ENCODE measurements at places on chromosomes 6 and 20. TPM values are rescaled to one million over a fixed set of nuclear protein-coding genes. Genes with fewer than 3 reads are reported as not detected.

RGS17 gene
- 0.65 TPM for total RNA-seq

CCHCR1 gene
- total RNA-seq: 10.6 TPM

OVOL2 gene
- 4.4 TPM for total RNA-seq

SDCBP2 gene
- total RNA-seq: 12.0 TPM

CST4 gene
- not detected for total RNA-seq

NKX2-2 gene
- 2.6 TPM for total RNA-seq

WASF1 gene
- 3.6 TPM for total RNA-seq

GRM1 gene
- 0.06 TPM for total RNA-seq

TAAR1 gene
- total RNA-seq: not detected

SYNDIG1 gene
- total RNA-seq: 0.23 TPM

PRPH2 gene
- total RNA-seq: 1.8 TPM

POPDC3 gene
- not detected for total RNA-seq

DNA sequence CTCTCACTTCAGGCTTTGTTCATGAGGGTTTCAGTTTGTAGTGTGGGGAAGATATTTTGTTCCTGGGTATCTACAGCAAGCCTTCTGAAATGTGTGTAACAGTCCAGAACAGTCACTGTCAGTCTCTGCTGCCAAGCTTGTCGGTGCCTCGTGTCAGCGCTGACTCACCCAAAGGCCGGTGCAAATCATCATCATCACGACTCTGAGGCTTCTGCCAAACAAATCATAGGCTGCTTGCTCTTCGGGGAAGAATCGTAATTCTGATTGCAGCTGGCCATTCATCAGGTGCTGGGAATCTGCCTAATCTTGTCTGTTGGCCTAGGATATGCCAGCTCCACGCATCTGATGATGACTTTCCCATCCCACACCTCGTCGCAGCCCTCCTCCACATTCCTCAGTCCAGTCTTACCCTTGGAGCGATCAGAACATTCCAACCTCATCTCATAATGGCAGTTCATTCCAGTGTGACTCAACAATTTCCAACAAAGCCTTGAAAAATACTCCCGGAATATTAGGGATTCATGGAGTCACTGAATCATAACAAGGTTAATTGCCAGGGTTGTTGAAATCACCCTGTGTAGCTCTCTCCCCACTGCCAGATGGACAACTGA, 40.9 kb downstream of the ALDH8A1 start:
- H3K4me3 ChIP-seq: no peak overlapping the region
- no peaks in the 10 kb centered on the region for H3K36me3 ChIP-seq
- no peaks in the 10 kb centered on the region for H3K4me1 ChIP-seq

DNA sequence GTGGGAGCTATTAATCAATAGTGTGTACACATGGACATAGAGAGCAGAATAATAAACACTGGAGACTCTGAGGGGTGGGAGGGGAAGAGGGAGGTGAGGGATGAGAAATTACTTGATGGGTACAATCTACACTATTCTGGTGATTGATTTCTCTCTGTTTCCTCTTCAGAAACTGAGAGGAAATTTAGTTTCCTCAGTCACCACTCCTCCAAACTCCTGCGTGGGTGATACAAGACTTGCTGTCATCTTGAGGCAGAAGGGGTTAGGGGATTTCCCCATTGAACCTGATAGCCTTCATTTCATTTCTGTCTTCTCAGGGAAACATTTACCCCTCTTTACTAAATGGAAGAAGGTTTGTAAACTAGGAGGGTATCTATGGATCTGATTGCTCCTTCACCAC, 84.3 kb upstream of the ESR1 start:
- no peaks in the 10 kb centered on the region for H3K4me1 ChIP-seq
- H3K27me3 ChIP-seq: no peaks in the 10 kb centered on the region
- H3K27ac ChIP-seq: no peak overlapping the region
- no peak overlapping the region for H3K4me3 ChIP-seq

GRCh38 chr6:35209081-35209480, 4.7 kb upstream of the SCUBE3 start:
- H3K4me1 ChIP-seq: no peaks in the 10 kb centered on the region
- H3K36me3 ChIP-seq: no peaks in the 10 kb centered on the region
- H3K27me3 ChIP-seq: no peaks in the 10 kb centered on the region
- no peak overlapping the region for H3K27ac ChIP-seq
- no peak overlapping the region for H3K4me3 ChIP-seq

- H3K27ac ChIP-seq: no peak overlapping the region
- H3K36me3 ChIP-seq: no peaks in the 10 kb centered on the region
- H3K4me3 ChIP-seq: no peak overlapping the region
- H3K27me3 ChIP-seq: no peaks in the 10 kb centered on the region
- no peak for DNase-seq
These were observed 106.4 kb upstream of the SSTR4 start for GRCh38 chr20:22928679-22929078.

GRCh38 chr6:107657755-107658461, 166.2 kb downstream of the SCML4 start:
- H3K27me3 ChIP-seq: no peaks in the 10 kb centered on the region
- H3K27ac ChIP-seq: no peak overlapping the region
- no peak for DNase-seq
- H3K36me3 ChIP-seq: no peaks in the 10 kb centered on the region

- H3K27ac ChIP-seq: no peak overlapping the region
- no peaks in the 10 kb centered on the region for H3K36me3 ChIP-seq
- no peak overlapping the region for H3K4me3 ChIP-seq
- peaks cover 19% of the 10 kb centered on the region for H3K4me1 ChIP-seq
- DNase-seq: no peak
These were observed 39.9 kb downstream of the SLC22A3 start for GRCh38 chr6:160387916-160388643.

GRCh38 chr20:21377701-21378100, 19.6 kb downstream of the NKX2-4 start:
- H3K27ac ChIP-seq: no peak overlapping the region
- peaks cover 2% of the 10 kb centered on the region for H3K4me1 ChIP-seq
- H3K36me3 ChIP-seq: peaks cover 10% of the 10 kb centered on the region

- no peaks in the 10 kb centered on the region for H3K36me3 ChIP-seq
- DNase-seq: no peak
- H3K27ac ChIP-seq: no peak overlapping the region
- H3K27me3 ChIP-seq: no peaks in the 10 kb centered on the region
These were observed 118.6 kb upstream of the DOK5 start for GRCh38 chr20:54356801-54357200.

DNA sequence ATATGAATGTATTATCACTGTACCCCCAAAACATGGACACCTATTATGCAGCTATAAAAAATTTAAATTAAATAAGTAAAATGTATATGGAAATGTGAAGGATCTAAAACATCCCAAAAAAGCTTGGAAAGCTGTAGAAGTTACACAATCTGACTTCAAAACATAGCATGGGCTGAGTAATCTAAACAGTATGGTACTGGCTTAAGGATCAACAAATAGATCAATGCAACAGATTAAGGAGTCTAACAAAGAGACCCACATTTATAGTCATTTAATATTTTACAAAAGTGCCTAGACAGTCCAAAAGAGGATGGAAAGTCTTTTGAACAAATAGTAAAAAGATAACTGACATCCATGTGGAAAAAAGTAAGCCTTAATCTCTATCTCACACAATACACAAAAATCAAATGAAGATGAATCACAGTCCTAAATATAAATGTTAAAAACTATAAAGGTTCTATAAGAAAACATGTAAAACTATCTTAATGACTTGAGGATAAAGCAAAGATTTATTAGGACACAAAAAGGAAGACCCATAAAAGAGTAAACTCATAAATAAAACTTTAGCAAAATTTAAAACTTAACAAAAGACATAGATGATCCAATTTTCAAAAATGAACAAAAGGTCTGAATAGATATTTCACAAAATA, 46.8 kb downstream of the RANBP9 start:
- peaks cover 17% of the 10 kb centered on the region for H3K4me1 ChIP-seq
- no peaks in the 10 kb centered on the region for H3K27me3 ChIP-seq
- H3K27ac ChIP-seq: no peak overlapping the region
- no peaks in the 10 kb centered on the region for H3K36me3 ChIP-seq

DNA sequence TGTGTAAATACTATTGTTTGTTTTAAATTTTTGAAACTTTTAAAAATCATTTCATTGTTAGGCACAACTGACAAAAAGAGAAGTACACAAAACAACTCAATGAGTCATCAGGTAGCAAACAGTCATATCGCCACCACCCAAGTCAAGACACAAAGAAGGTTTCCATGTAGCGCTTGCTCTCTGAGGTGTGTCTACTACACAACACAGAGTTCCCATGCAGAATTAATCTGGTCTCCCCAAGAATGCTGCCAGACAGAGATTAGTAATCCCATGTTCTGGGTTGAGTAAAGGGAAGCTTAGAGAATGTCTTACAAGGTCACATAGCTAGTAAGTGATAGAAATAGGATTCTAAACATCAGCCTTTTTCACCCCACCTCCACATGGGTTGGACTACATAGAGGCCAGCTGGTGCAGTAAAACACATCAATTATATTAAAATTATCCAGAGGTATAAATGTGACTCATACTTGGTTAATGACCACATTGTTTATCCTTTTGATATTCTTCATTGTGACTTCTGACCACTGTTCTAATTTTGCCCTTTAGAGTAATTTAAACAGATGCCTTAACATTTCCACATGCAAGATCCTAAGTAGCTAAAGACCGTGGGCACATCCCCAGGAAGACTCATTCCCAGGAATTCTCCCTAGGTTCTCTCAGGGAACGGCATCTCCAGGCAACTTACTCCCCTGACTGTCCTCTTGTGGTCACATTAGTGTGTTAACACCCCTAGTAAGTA, 413.5 kb downstream of the PRKN start:
- no peak for DNase-seq
- no peak overlapping the region for H3K4me3 ChIP-seq
- no peaks in the 10 kb centered on the region for H3K27me3 ChIP-seq
- no peaks in the 10 kb centered on the region for H3K4me1 ChIP-seq
- no peak overlapping the region for H3K27ac ChIP-seq

GRCh38 chr20:46255440-46256104, 52.7 kb downstream of the CDH22 start:
- no peaks in the 10 kb centered on the region for H3K36me3 ChIP-seq
- no peaks in the 10 kb centered on the region for H3K4me1 ChIP-seq
- H3K27me3 ChIP-seq: no peaks in the 10 kb centered on the region
- H3K27ac ChIP-seq: no peak overlapping the region
- DNase-seq: peak; percentile 98

DNA sequence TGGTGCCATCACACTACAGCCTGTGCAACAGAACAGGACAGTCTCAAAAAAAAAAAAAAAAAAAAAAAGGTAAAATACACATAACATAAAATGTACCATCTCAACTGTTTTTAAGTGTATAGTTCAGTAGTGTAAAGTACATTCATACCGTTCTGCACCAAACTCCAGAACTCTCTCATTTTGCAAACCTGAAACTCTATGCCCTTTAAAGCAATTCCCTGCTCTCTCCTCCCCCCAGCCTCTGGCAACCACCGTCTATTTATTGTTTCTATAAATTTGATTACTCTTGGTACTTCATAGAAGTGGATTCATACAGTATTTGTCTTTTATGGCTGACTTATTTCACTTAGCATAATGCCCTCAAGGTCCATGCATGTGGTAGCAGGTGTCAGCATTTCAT, 12.9 kb downstream of the RIPOR2 start:
- no peak overlapping the region for H3K27ac ChIP-seq
- no peak overlapping the region for H3K4me3 ChIP-seq
- H3K27me3 ChIP-seq: no peaks in the 10 kb centered on the region

DNA sequence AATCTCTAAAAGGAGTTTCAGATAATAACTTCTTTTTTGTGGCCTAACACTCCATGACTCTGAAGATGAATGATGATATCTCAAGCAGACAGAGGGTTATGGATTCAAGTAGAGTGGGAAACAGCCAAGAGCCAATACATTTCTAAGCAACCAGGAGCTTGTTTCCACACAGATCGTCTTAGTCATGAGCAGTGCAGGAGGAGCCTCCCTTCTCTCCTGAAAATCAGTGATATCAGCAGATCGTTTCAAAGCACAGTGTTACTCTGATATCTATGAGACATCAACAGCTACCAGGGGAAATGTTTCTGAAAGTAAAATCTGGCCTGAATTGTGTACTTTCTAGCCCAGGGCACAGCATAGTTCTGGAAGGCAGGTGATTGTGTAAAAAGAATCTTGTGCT, 11.5 kb downstream of the ADGRG6 start:
- H3K27me3 ChIP-seq: no peaks in the 10 kb centered on the region

DNA sequence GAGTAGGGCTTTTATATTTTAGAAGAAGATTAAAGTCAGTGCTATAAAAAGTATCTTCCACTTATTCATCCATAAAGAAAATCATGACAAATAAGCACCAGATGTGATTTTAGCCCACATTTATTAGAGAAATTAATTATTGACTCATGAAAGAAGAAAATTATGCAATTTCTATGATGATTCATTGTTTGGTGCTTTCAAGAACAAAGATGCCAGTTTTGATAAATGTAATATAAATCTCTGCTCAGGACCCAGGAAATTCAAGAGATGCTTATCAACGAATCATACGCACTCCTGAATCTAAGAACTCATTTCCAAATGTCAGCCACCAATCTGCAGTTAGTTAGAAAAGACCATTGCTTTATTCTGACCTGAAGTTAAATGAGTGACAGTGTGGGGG, 211.4 kb downstream of the ARHGAP18 start:
- no peak overlapping the region for H3K4me3 ChIP-seq
- no peaks in the 10 kb centered on the region for H3K27me3 ChIP-seq
- H3K27ac ChIP-seq: no peak overlapping the region
- no peaks in the 10 kb centered on the region for H3K36me3 ChIP-seq
- DNase-seq: no peak

GRCh38 chr6:30837870-30838269, 46.4 kb upstream of the DDR1 start:
- no peak for DNase-seq
- no peaks in the 10 kb centered on the region for H3K27me3 ChIP-seq
- H3K36me3 ChIP-seq: no peaks in the 10 kb centered on the region
- no peak overlapping the region for H3K4me3 ChIP-seq
- H3K27ac ChIP-seq: no peak overlapping the region

- no peak overlapping the region for H3K4me3 ChIP-seq
- no peak for DNase-seq
These were observed 16.3 kb downstream of the HDAC2 start for GRCh38 chr6:113954653-113955052.

DNA sequence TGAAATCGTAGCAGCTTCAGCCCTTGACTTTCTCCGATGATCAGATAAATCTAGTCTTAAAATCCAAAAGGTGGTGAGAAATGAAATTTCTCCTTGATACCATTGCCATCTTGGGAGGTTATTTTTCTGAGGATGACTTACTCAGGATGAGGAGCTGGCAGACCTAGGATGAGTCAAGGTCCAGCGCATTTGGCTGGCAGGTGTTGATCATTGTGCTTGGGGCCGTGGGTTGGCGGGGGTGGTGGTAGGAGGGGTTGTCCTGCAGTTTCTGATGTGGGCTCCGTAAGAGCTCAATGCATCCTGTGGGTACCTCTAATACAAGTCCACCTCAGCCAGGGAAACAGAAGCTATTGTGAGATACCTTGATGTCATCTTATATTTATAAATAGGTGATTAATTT, 148.3 kb upstream of the SCGN start:
- no peaks in the 10 kb centered on the region for H3K36me3 ChIP-seq
- H3K4me3 ChIP-seq: no peak overlapping the region
- H3K27ac ChIP-seq: no peak overlapping the region
- DNase-seq: no peak
- H3K4me1 ChIP-seq: peaks cover under 1% of the 10 kb centered on the region

DNA sequence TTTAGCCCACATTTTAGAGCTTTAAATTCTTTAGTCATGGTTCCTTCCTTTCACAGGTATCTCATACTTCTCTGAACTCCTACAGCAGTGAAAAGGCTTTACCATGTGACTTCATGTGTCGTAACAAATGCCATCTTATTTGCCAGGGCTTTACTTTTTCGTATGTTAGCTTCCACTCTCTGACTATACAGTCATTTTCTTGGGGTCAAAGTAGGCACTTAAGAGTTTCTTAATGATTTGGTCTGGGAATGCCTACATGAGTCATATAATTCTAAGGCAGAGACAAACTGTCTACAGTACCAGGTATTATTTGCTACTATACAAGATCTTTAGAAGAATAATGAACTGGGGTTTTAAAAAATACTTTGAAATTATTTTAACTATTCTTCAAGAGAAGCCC, 15.0 kb downstream of the RAB23 start:
- DNase-seq: no peak
- no peak overlapping the region for H3K4me3 ChIP-seq
- no peaks in the 10 kb centered on the region for H3K27me3 ChIP-seq
- no peaks in the 10 kb centered on the region for H3K4me1 ChIP-seq

Data from pancreas (tissue), 10 donors.